ENCODE measurements at places on chromosomes 5 and 9.
A peak's percentile ranks its signal among the peaks of the same experiment; 100 is the strongest.

- no peak for DNase-seq
Observed at GRCh38 chr5:156438076-156438475, 111.1 kb downstream of the SGCD start.

DNA sequence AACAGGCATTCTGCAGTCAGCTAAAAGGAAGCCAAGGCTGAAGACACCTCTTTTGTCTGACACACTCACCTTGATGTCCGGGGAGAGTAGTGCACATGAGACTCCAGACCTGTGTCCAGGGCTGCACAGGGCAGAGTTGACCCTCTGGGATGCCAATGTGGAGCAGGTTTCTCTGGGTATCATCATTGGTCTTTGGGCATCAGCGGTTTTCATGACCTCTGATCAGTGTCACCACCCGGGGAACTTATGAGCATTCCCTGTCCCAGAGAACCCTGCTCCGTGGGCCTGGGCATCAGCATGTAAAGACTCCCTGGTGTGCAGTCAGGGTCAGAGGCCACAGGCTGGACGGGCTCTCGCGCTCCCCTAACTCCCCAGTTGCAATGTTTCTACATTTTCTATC, 80.2 kb downstream of the NSUN2 start:
- DNase-seq: no peak

- DNase-seq: no peak
Observed at GRCh38 chr9:123756484-123757106, 173.3 kb downstream of the DENND1A start.

DNA sequence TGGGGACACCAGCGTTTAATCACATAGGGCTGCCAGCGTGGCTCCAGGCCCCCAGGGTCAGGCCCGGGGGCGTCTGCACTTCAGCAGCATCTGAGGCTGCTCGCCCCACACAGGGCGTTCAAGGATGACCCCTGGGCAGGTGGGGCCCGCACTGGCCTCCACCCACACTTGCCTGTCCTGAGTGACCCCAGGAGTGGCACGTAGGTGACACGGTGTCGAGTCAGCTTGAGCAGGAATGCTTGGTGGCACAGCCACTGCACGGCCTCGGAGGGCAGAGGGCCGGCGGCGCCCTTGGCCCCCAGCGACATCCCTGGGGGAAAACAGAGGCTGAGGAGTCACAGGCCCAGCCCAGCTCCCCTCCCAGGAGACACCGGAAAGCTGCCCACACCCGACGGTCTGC, 29.0 kb downstream of the SLC6A18 start:
- DNase-seq: no peak

DNA sequence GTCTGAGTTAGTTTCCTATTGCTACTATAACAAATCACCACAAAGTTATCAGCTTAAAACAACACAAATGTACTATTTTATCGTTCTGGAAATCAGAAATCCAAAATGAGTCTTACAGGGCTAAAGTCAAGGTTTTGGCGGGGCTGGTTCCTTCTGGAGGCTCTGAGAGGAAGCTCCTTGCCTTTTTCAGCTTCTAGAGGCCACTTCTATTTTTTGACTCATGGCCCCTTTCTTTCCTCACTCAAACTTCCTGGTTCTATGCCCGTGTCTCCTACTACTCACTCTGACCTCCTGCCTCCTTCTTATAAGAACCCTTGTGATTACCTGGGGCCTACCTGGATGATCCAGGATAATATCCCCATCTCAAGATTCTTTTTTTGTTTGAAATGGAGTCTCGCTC, 48.2 kb downstream of the GABBR2 start:
- no peak for DNase-seq

DNA sequence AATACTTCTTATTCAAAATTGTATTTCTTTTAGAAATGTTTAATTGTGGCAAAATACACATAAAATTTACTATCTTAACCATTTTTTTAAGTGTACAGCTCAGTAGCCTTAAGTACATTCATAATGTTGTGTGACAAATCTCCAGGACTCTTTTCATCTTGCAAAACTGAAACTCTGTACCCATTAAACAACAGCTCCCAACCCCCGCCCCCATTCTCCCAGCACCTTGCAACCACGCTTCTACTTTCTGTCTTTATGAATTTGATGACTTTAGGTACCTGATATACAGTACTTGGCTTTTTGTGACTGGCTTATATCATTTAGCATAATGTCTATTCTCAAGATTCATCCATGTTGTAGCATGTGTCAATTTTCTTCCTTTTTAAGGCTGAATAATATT, 2.8 kb upstream of the IL5 start:
- no peak for DNase-seq

DNA sequence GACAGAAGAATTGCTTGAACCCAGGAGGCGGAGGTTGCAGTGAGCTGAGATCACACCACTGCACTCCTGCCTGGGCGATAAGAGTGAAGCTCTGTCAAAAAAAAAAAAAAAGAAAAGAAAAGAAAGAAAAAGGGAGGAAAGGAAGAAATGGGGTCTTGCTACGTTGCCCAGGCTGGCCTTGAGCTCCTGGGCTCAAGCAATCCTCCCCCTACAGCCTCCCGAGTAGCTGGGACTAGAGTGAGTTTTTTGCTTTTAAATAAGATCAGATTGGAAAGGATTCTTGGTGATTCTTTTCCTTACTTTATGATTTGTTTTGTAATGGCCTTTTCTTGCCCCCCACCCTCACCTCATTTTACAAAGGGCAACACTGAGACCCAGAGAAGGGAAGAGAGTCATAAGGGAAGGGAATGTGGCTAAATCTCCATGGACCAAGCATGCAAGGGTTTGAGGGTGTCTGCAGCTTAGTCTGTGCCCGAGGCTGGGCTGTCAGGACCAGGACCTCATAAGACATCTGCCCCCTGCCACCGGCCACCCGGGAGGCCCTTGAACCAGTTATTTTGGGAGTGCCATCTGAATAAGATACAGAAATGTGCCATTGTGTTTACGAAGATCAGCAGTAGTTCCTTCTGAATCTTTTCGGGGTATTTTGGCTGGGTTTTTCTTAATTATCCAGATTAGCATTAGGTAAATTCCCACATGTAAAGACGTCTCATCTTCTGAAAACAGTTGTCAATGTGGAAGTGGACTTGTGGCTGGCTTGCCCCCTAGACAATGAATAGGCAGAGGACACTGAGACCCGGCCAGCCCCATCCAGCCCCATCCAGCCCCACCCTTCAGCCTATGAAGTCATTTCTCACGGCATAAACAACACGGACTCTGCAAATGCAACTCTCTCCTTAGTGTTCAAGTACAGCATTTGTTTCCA, 44.5 kb upstream of the GRHPR start:
- no peak for DNase-seq

GRCh38 chr9:14314929-14315874, 1.3 kb upstream of the NFIB start:
- DNase-seq: peak; percentile 22

DNA sequence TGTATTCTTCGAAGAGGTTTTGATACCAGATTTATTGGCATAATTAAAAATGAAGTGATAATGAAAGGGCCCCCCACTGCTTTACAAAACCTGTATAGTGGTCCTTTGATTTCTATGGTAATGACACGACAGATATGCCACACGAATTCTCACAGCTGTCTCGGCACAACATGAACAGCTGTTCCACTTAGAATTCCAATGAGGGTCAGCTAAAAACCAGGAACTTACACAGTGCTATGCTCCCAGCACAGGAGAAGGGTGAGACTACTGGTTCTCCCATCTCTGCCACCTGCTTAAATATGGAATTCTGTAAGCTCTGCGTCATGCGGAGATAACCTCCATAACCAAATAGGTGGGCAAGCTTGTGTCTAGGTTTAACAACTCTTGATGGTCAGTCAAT, 183.0 kb upstream of the EFNA5 start:
- no peak for DNase-seq

DNA sequence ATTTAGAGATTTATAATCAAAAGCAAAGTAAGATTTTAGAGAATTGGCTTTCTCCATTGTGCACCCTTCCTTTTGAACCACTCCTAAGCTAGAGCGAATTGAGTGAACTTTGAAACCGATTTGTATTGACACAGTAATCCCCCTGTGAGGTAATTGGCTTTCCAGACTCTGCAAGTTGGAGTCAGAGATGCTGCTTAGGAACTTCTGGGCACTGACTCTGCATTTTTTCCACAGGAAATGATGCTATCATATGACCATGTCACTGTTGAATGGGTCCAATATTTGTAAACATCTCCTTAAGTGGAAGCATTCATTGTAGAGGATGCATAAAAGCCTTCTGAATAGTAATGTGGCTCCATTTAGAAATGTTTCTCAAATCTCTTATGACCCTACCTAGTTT, 394.4 kb upstream of the ZNF608 start:
- no peak for DNase-seq

DNA sequence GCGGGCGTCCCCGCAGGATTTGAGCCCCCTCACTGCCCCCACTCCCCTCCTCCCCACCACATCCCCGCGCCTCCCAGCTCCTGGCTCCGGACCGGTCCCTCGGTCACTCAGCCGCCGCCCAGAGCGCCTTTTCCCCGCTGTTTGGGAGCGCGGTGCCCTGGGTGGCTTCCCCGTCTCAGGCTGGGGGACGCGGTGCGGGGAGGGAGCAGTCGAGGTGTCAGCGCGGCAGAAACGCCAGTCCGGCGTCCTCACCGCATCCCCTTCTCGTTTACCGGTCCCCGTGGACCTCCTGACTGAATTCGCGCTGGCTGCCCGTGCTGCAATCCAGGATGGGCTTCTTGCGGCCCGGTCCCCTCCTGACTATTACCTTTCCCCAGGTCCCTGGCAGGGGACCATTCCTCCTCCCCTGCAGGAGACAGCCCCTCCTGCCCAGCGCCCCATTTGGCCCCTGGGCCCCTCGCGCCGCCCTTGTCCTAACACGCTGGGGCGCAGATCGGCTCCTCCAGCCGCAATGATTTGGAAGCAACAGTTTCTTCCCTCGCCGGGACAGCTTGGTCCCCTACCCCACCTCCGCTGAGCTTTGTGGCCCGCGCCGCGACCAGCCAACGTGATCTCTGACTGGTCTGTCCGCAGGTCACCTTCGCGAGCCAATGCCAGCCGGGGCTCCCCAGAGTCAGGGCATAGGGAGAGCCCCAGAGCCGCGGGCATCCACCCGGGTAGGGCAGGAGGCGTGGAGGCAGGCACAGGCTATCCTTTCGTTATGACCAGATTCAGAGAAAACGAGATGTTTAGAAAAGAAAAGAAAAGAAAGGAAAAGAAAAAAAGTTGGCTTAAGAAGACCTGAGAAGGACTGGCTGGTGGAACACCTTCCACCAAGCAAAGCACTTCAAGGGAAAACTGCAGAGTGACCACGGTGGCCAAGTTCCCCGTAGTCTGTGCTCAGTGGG, 1.2 kb downstream of the ANKRD33B start:
- DNase-seq: peak; percentile 7

- DNase-seq: no peak
Observed at GRCh38 chr5:78095125-78095524, 199.4 kb downstream of the AP3B1 start.

DNA sequence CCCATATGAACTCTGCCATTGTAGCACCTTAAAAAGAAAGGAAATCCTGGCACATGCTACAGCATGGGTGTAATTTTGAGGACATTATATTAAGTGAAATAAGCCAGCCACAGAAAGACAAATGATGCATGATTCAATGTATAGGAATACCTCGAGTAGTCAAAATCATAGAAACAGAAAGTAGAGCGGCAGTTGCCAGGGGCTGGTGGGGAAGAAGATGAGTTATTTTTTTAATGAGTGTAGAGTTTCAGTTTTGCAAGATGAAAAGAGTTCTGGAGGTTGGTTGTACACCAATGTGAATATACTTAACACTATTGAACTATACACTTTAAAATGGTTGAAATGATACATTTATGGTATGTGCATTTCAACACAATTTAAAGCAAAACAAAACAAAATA, 133.0 kb downstream of the ZDHHC21 start:
- DNase-seq: no peak

DNA sequence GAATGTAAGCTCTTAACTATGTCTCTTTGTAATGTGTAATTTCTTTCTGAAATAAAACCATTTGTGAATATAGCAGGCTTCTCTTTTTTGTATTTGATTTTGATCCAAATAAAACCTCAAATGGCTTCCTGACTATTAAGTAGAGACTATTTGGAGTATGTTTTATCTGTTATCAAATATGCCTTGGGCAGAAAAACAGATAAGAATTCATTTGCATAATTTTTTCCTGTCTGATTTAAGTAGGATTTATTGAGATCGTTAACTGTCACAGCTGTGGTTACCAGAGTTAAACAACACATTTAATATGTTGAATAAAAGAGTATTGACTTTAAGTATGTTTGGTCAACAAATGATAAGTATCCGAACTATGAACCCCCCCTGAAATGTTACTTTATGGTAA, 104.9 kb downstream of the MELK start:
- no peak for DNase-seq

DNA sequence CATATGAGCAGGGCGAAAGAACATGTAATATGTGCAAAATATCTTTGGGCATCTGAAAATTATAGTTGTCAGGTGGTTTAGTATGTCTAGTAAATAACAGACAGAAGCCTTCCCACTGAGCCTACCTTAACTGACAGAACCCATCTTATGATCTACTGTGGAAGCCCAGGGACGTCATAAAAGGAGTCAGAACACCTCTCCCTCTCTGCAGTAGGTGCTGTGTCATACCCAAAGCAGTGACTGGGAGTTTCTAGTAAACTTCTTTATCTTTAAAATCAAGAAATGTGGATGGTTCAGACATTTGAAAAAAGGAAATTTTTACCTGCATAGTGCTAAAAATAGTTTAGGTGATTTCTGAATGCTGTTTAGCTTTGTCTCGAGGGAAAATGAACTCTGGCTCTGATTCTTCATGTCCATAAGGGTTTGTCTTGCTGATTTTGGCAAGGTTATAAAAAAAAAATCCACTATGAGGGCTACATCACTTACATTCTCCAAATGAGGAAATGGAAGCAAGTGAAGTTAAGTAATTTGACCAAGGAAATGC, 104.0 kb downstream of the NUDT12 start:
- no peak for DNase-seq

DNA sequence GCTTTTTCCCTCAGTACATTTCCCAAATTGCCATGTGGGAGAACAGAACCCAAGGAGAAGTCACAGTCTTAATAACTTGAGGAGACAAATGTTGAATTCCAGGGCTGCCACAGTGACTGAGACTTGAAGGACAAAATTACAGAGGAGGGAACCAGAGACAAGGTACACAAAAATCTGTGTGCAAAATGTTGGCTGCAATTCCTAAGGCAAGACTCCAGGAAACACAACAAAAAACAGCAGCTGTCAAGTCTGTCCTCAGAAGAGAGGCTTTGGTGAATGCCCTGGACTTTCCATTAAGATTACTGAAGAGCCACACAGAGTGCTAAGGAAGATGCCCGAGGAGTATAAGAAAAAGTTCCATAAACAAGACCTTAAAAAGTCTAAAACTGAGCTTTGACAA, 21.1 kb downstream of the AP3B1 start:
- no peak for DNase-seq

GRCh38 chr9:34553511-34554021, 30.8 kb upstream of the ENHO start:
- no peak for DNase-seq

DNA sequence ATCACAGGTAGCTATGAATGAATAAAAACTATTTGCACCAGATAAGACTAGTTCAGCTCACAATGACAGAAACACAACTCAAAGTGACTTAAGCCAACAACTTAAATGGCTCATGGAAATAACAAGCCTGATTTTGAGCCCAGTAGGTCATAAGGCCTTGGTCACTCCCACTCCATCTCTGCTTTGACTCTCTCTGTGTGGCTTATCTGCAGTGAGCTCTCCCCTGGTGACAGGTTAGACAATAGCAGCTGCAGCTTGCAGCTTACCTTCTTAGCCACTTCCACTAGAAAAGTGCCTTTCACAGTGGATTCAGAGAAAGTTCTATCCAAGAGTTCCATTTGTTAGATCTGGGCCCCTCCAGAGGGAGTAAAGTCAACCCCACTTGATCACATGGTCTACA, 315.7 kb downstream of the RAB3C start:
- no peak for DNase-seq

- no peak for DNase-seq
Observed at GRCh38 chr5:43837996-43838395, 235.0 kb downstream of the NNT start.
